AG10803 (cell line): ENCODE measurements at places on chromosomes 5 and 9.
A peak's percentile ranks its signal among the peaks of the same experiment; 100 is the strongest.

GRCh38 chr9:118896324-118897000, 472.8 kb downstream of the BRINP1 start:
- DNase-seq: no peak

DNA sequence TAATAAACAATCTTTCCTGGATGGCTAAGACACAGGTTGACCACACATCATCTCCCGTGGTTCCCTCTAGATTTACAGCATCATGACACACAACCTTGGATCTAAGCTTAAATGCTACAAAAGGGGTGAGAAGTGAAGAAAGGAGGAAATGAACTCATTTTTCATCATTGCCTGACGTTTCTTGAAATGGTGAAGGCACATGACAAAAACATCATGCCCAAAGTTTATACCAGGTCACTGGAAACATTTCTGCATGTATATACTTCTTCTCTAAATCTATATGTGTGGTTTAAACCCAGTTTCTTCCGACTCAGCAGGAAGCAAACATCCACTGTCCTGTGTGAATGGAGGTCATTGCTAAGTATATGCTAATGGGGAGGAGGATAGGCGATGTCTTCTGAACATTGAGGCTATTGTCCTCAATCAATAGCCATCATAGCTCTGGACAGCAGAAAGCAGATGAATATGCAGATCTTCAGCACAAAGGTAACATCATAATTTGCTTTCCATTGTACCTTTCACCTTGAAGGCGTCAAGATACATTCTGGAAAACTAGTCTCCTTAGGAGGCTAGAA, 137.4 kb downstream of the MED27 start:
- no peak for DNase-seq

DNA sequence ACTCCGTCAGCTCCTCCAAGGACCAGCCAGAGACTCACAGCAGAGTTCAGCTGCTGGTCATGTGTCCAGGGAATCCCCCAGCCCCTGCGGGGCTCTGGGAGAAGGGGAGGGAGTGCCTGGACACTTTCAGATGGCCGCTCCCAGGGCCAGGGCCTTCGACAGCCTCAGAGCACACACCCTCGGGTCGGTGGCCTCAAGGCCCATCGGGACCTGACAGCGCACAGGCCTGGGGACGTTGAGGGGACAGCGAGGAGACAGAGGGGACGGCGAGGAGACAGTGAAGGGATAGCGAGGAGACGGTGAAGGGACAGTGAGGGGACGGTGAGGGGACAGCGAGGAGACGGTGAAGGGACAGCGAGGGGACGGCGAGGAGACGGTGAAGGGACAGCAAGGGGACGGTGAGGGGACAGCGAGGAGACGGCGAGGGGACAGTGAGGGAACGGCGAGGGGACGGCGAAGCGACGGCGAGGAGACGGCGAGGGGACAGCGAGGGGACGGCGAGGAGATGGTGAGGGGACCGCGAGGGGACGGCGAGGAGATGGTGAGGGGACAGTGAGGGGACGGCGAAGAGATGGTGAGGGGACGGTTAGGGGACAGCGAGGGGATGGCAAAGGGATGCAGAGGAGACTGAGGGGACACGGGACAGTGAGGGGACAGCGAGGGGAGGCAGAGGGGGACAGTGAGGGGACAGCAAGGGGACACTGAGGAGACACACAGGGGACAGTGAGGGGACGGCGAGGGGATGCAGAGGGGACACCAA, 47.3 kb downstream of the SLC12A7 start:
- no peak for DNase-seq

DNA sequence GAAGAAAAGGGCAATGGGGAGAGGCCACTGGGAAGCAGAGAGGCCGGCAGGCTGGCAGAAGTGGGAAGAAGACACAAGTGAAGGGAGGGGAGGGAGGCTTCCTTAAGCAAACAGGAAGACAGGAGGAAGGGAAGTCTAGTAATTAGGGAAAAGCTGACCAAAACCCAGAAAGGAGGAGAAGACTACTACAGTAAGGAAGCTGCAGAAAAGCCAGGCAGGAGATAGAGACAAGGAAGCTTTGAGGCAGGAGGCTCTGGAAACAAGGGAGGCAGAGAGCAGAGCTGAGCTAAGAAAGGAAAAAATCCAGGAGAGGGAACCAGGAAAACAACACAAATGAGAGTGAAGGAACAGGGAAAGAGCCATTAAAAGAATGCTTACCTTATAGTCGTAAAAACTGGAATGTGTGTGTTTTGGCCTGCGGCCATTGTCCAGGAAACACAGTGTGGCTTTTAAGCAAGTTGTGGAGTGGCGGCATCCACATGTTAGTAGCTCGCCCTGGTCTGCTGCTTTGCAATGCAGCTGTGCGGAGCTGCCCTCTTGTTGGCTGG, 317.1 kb upstream of the CLINT1 start:
- DNase-seq: no peak

GRCh38 chr9:137820161-137820855, 57.3 kb upstream of the CACNA1B start:
- peak; percentile 4 for DNase-seq

DNA sequence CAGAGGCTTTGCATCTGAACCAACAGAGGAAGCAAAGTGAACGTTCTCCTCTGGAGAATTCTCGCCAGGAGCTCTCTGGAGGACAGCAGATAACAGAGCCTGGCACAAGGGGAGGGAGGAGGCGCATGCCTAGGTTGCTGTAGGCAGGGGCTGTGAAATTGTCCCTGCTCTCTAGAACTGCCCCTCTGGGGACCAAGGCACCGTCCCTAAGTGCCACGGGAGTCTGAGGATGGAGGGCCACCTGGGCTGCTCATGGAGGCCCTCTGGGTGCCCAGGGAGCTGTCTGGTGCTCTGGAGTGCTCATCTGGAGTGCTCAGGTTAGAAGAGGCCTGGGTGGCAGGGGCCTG, 77.6 kb downstream of the CACNA1B start:
- DNase-seq: no peak

DNA sequence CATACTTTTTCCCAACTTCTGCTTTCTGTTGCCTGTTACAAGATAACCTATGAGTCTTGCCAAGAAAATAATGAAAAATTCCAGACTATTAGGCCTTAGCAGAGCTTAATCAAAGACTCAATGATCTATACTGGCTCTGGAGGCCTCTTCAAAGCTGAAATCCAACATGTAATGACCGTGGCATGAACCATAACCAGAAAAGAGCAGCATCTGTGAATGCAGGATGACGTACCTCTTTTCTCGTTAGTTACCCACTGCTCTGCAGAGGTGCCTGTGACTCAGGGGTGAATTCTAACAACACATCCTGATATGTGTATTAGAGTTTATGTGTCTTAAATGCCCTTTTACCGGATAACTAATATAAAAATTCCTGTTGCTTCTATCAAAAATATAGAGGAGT, 645.4 kb downstream of the PRELID2 start:
- no peak for DNase-seq

- DNase-seq: no peak
Measured at GRCh38 chr9:82597241-82598203, 465.4 kb downstream of the RASEF start.

GRCh38 chr9:92711844-92712243, 41.9 kb upstream of the IPPK start:
- DNase-seq: no peak

GRCh38 chr5:135326296-135327254, 72.5 kb downstream of the MACROH2A1 start:
- DNase-seq: no peak

DNA sequence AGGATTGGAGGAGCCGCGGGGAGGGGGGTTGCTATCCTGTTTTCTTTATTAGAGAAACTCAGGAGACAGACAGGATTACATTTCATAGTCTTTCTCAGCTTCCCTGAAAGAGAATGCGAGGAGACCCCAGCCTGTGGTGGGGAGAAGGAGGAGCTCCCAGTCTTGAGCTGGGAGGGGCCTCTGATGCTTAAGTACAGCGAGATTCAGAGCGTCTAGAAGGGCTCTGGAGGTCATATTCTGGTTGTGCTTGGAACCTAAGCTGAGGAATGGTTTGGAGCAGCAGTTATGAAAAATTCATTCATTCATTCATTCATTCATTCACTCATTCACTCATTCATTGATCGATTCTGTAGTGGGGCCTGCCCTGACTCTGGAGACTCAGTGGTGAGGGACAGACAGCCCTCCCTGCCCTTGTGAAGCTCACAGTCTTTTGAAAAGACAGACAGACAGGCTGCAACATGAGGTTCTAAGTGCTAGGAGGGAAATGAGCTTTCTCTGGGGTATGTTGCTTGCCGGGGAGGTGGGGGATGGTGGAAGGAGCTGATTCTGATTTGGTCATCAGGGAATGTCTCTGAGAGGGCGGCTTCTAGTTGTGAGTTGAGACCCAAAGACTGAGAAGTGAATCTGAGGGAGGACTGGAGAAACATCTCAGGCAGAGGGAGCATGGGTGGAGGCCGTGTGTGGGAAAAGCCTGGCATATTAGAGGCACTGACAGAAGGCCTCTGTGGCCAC, 2.5 kb upstream of the SPRY4 start:
- DNase-seq: peak; percentile 87

DNA sequence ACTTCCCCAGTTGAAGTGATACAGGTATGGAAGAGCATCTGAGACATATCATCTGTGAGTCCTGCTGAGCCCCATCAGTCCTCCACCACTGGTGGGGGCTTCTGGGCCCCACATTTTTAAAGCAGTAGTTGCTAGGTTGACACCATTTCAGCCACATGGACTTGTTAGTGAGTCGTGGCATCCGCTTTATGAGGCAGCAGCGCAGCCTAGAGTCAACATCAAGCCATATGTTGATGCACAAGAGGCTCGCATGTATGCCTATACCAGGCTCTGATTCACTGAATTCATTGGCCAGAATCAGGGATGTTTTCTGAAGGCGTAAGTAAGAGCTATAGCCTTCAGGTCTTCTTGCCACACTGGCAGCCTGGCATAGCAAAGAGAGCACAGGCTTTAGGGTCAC, 26.8 kb downstream of the ZNF346 start:
- no peak for DNase-seq

DNA sequence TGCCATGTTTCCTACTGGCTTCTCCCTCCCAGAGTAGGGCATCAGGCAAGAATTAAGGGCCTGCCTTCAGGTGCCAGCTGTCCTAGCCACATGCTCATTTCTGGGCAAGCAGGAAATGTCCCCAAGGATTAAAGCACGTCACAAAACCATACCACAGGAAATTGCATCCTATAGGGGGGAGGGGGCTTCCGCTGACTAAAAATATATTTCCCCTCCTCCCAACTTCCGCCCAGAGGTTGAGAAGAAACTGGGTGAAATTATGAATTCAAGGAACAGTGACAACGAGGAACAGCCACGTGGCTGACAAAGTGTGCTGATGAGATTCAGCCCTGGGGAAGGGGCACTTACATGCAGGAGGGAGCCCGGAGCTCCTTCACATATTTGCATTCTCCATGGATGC, 4.1 kb downstream of the HBEGF start:
- no peak for DNase-seq
